ENCODE measurements at places on chromosomes 7 and 10.

- no peak for DNase-seq
These were observed 19.3 kb downstream of the ZNF316 start for GRCh38 chr7:6656413-6656812.

DNA sequence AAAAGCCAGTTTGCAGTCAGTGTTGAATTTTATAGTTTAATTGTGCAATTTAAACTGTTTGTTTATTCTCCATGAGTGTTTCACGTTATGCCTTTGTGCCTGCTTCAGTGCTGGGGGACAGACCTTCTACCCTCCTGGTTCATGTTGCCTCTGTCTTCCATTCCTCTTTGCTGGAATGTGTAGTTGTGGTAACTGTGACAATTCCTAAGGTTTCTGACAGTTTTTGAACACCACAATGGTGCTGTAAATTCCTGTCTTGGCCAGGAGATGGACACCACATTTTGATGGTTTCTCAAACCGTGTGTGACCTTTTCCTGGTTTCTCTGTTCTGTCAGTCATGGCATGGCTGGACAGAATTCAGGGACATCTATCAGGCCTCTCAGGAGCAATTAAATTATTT, 201.7 kb downstream of the BICC1 start:
- DNase-seq = no peak

- DNase-seq = no peak
These were observed 151.1 kb downstream of the TMEM26 start for GRCh38 chr10:61302124-61302523.

DNA sequence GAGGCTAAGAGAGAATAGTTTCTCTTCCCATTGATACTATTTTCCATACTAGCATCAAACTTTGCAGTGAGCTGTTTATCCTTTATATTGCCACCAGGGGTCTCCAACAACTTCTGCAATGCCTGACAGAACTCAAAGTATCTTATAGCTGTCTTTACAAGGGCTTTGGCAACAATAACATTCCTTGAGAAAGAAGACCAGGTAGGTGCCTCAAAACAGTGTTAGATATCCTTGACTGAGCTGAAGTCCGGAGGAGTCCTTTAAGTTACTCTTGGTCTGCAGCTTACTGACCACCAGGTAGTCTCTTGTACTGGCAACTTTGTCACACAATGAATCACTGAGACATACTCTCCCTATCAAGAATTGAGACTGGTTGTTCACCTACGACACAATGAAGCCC, 30.0 kb upstream of the TES start:
- DNase-seq = no peak

DNA sequence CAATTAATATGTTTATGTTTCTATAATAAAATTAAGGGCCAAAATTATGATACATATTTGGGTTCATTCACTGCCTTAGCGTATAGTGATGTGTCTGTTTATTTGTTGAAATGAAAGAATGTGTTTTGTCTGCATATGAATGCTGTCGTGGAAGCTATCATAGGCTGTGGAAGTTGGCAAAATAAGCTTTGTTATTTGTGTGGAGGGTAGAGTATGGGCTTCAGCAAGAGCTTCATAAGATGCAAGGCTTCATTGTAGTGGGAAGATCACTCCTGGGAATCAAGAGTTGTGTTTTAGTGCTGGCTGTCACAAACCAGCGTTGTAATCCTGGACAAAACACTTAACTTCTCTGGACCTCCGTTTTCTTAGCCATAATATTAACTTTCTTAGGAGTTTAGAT, 2.5 kb downstream of the SLK start:
- no peak for DNase-seq

GRCh38 chr7:133863362-133864061, 263.6 kb upstream of the LRGUK start:
- no peak for DNase-seq

DNA sequence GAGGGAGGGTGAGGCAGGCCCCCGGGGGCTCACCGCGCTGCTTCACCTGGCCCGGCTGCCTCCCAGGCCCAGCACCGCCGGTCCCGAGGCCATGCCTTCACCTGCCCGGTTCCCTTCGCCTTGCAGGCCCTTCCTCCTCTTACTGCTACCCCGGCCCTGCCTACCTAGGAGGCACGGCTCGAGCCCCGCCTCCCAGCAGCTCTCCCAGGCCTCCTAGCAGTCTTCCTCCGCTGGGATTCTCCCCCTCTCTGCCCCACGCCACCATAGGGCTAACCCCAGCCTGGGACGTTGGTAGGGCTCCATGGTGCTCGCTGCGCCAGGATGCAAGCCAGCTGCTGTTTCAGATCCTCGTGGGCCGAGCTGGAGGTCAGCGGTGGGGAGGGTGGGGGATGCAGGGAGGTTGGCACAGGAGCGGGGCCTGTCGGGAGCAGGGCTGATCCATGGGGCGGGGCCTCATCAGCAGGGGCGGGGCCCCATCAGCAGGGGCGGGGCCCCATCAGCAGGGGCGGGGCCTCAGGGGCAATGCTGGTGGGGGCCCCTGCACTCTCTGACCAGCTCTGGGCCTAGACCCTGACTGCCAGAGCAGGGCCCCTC, 63.3 kb downstream of the RASGEF1A start:
- no peak for DNase-seq

GRCh38 chr7:43692582-43693373, 36.5 kb downstream of the COA1 start:
- no peak for DNase-seq

- DNase-seq = no peak
These were observed 101.9 kb downstream of the EVX1 start for GRCh38 chr7:27344471-27344870.
